Epithelial cell of esophagus (primary cell): ENCODE measurements at places on chromosomes 11 and 22.

- DNase-seq: no peak
Observed at GRCh38 chr11:107508201-107508857, 50.7 kb upstream of the CWF19L2 start.

GRCh38 chr11:112255067-112255720 lies 5.5 kb downstream of the PLET1 start:
- peak; percentile 71 for DNase-seq

- peak; percentile 4 for DNase-seq
Observed at GRCh38 chr11:22389526-22390282, 51.5 kb downstream of the SLC17A6 start.

- no peak for DNase-seq
Observed at GRCh38 chr11:90100431-90100830, 14.7 kb downstream of the UBTFL1 start.

DNA sequence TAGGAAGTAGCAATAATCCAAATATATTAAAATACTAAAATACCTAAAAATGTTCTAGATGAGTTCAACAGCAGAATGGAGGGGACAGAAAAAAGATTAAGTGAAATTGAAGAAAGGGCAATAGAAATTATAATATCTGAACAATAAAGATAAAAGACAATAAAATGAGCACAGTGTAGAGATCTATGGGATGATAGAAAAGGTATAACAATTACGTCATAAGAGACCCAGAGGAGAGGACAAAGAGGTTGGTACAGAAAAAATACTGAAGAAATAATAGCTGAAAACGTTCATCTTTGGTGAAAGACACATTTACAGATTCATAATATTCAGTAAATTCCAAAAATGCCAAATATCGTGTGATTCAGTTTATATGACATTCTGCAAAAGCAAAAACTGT lies 143.4 kb downstream of the TMEM135 start:
- DNase-seq: no peak

DNA sequence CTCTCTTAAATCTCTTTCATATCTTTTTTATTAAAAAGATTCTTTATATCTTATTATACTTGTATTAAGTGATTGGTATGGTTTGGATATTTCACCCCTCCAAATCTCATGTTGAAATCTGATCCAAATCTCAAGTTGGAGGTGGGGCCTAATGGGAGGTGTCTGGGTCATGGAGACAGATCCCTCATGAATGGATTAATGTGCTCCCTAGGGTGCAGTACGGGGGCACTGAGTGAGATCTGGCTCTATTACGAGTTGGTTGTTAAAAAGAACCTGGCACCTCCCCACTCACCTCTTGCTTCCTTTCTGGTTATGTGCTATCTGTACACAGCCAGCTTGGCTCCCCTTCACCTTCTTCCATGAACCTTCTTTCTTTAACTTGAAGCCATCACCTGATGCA lies 149.6 kb downstream of the CWF19L2 start:
- no peak for DNase-seq

GRCh38 chr11:33889296-33889695 lies 2.6 kb downstream of the LMO2 start:
- no peak for DNase-seq

DNA sequence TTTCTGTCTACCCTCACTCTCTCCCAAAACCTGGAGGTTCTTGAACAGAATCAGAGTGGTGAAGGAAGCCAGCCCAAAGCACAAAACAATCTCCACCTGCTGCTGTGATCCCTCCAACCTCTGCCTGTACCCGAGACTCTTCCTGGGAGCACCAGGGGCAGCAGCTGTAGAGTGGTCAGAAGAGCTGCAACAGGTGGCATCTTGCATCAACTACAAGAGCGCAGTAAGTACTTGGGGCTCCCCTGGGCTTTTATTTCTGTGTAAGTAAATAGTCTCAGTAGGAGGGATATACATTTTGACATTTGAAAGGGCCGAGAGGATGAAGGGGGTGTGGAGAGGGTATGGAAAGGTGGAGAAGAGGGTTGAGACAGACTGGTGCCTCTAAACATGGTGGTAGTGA lies 8.3 kb upstream of the UBQLNL start:
- DNase-seq: no peak

DNA sequence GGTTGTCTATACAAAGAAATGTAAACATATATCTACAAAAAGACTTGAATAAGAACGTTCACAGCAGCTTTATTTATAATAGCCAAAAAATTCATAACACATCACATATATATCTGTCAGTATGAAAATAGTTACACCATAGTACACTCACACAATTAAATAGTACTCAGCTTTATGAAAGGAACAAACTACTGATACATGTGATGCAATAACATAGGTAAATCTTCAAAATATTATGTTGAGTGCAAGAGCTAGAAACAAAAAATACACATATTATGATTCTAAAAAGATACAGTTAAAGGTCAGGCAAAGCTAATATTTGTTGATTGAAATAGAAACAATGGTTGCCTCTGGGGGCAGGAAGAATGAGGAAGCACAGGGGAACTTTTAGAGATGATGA lies 6.6 kb downstream of the MRGPRX2 start:
- no peak for DNase-seq

DNA sequence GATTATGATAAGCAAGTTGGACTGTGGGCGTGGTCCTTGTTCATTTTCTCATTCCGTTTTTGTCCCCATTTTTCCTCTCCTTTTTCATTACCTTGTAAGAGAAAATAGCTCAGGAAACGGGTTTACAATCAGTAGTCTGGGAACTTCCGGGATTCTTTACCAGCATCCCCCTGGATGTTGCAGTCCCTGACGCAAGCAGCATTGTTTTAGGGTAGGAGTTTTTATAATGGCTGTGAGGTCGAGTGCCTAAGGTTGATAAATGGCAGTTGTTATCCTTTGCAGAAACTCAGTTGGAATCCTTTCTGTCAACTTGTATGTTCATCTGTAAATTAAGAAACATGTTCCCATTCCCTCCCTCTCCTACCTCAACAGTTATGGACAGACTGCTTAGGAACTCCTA lies 68.3 kb downstream of the ARHGEF12 start:
- no peak for DNase-seq

DNA sequence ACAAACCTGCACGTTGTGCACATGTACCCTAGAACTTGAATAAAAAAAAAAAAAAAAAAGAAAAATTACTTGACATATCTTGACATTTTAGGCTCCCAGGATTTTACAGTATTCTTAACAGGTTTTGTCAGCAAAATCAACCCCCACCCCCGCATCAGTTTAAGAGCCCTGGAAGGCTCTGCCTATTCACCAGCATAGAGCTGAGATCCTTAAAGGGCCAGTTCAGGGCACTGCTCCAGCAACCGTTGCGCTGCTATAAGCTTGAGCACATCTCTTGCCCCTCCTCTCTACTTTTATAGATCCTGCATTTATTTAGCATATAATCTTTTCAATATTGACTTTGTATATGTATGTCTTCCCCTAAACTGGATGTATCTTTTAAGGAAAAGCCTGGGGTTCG lies 697 bp upstream of the PAFAH1B2 start:
- peak; percentile 63 for DNase-seq
